ENCODE measurements at places on chromosomes 12 and 14.

GRCh38 chr12:56931474-56931978, 2.7 kb downstream of the SDR9C7 start:
- DNase-seq, result no peak

GRCh38 chr12:66319266-66319954, 17.1 kb downstream of the HELB start:
- no peak for DNase-seq

- no peak for DNase-seq
Observed at GRCh38 chr14:93220509-93220908, 13.5 kb downstream of the UBR7 start.

DNA sequence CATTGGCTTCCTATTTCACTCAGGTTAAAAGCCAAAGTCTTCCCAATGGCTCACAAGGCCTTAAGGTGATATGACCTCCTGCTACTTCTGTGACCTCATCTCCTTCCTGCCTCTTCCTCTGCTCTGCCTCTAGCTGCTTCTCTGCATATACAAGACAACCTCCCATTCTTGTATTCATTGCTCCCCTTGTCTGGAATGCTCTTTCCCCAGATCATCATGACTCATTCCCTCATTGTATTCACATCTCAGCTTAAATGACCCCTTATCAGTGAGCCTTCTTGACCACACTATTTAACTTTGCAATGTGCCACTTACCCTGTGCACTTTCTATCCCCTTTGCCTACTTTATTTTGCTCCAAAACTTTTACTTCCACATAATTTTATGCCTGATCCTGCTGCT, 90.2 kb downstream of the PPP1R12A start:
- DNase-seq, result peak; percentile 73

DNA sequence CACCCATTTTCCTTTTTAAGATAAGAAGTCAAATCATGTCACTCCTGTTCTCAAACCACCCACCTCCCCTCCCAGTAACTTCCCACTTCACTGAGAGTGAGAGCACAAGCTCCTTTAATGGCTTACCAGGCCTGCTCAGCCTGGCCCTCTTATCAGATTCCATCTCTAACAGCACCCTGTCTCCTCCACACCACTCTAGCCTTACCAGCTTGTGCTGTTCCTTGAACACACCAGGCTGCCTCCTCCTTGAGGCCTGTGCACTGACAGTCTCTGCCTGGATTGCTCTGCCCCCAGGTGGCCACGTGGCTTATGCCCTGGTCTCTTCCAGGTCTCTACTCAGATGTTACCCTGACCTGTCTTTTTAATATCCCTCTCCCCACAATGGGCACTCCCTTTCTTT, 40.1 kb upstream of the EVL start:
- peak; percentile 23 for DNase-seq

DNA sequence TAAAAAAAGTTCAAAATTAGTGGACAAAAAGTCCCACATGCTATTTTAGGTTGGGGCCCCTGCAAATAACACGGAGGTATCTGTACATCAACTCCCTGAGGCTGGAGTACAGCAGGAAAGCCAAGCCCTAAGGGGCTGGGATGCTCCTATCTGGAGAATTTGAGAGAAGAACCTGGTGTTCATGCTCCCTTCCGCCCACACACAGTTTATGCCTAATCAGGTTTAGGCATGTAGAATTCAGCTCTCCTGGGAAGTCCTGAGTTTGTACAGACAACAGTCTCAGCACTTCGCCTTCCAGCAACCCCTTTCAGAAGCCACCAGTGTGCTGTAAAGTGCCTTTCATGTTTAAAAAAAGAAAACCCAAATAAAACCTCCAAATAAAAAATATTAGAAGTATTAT, 237.3 kb upstream of the GRIP1 start:
- DNase-seq, result no peak

GRCh38 chr12:52687497-52688385, 7.5 kb upstream of the KRT1 start:
- DNase-seq, result no peak

DNA sequence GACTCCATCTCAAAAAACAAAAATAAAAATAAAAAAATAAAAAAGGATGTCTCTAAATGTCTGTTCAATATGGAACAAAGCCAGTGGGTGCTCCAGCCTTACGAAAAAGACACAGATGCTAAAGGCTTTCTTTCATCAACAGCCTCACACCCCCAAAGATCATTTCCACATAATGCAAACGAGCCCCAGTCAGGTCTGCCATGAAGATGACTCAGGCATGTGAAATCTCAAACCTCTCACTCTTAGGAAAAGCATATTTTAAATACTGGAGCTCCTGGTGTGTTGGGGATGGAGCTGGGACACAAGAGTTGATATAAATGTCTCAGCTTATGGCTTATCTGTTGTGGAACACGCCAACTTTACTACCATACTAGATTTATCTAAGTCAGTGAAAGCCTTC, 49.9 kb upstream of the PLXNC1 start:
- DNase-seq, result peak; percentile 17

- DNase-seq, result no peak
Observed at GRCh38 chr14:96272777-96273473, 16.9 kb downstream of the BDKRB1 start.

- no peak for DNase-seq
Observed at GRCh38 chr12:44876544-44877410, 662 bp upstream of the NELL2 start.

DNA sequence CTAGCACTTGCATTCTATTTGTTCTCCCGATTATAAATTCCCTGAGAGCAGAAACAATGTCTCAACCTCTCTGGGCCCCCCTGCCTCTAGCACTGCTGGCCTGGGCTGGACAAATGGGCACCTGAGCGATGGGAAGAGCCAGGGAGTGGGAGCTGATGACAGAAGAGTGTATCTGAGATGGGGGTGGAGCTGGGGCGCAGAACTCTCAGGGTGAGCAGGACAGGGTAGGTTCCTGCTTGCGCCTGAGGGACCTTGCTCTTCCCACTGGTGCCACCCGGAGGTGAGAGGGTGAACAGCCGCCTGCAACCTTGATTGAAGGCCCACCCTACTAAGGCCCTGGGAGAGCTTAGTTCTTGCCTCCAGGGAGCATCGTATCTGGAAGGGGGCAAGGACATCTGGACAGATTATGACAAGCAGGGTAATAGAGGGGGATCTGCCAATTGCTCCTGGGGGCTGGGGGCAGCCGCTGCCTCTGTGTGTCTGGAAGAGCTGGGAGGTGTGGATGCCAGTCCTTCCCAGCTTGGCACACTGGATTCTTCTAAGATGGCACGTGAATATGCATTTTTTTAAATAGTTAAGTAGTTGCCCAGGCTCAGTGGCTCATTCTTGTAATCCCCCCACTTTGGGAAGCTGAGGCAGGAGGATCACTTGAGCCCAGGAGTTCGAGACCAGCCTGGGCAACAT, 43.0 kb upstream of the TSPAN9 start:
- DNase-seq, result peak; percentile 62

- DNase-seq, result no peak
Observed at GRCh38 chr14:79334272-79334671, 877.0 kb downstream of the DIO2 start.

GRCh38 chr14:49786315-49786714, 18.4 kb downstream of the KLHDC2 start:
- no peak for DNase-seq

DNA sequence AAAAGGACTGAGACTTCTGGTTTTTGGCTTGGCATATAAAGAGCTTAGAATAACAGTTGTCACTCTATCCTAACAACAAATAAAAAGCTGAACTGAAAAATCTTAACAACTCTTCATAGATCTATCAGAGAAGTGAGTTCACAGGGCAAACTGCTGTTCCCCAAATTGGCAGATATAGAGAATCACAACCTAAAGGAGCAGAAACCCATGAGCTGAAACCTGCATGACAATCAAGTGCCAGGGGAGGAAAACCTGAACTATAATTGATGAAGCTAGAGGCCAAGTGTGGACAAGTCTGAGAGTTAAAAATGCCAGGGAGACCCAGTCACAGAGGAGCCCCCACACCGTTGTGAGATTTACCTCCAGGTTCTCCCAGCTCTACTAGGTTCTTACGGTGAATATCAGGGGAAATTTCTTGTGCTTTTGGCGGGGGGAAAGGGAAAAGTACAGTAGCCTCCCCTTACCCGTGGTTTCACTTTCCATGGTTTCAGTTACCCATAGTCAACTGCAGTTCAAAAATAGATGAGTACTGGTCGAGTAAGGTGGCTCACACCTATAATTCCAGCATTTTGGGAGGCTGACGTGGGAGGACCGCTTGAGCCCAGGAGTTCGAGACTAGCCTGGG, 53.9 kb downstream of the ATF7 start:
- DNase-seq, result no peak

DNA sequence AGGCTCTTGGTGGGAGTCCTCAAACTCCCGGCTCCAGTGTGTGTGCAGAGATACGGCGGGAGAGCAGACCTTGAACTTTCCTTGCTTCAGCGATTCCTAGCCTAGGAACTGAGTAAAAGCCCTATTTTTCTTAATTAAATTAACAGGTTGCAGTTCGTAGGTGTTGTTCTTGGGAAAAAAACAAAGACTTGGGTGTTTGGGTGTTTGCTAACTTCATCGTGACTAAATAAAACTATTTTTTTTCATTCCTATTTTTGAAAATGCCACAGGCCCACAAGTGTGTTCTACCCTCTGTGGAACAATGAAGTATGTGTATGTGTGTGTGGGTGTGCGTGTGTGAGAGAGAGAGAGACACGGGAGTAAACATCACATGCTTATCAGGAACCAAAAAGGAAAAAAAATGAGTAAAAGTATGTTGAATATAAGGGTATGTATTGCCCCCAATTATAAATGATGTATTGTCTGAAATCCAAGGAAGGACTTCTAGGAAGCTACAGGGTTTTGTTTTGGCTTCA, 651 bp downstream of the TMEM117 start:
- DNase-seq, result no peak

DNA sequence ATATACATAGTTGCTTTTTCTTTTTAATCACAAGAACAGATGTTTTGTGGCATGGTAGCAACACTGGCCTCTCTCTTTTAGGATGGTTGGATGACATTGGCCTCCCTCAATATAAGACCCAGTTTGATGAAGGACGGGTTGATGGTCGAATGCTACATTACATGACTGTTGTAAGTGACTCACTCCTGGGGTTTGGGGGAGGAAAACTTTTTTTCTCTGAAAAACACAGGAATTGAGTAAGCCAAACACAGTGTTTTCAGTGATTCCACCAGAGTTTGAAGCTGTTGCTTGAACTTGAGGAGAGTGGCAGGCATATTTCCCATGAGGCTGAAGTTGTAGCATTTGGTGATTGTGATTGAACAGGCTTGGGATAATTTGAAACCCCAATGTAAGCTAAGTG, 13.7 kb upstream of the REP15 start:
- DNase-seq, result no peak

GRCh38 chr14:44041700-44042099, 465.4 kb downstream of the FSCB start:
- no peak for DNase-seq

GRCh38 chr12:58363971-58364370, 422.6 kb downstream of the ATP23 start:
- DNase-seq, result no peak

DNA sequence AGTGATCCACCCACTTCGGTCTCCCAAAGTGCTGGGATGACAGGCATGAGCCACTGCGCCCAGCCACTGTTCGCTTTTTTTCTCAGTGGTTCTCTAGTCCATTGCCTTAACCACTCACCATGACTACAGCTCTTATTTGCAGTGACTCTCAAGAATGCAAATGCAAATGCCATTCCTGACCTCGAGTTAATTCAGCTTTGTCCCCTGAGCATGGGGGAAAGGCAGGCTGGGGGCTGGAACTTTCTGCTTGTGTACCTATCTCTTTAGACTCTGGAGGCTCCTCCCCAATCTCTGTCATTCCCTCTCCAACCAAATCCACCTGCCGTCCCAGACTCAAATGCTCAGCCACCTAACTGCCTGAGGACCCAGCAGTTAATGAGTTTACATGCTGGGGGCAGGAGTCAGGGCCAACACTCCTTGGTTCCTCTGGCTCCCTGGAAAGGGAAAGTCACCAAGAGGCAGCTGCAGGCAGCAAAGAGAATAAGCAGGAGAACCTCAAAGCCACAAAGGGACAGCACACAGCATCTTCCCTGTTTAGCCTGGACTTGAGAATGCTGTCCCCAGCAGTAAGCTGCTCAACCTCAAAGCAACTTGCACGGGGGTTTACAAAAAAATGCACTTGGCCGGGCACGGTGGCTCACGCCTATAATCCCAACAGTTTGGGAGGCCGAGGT, 5.3 kb upstream of the HNF1A start:
- DNase-seq, result no peak

- DNase-seq, result no peak
Observed at GRCh38 chr12:101064721-101065120, 145.3 kb downstream of the SLC5A8 start.

- no peak for DNase-seq
Observed at GRCh38 chr14:36617824-36618223, 35.4 kb upstream of the NKX2-8 start.

DNA sequence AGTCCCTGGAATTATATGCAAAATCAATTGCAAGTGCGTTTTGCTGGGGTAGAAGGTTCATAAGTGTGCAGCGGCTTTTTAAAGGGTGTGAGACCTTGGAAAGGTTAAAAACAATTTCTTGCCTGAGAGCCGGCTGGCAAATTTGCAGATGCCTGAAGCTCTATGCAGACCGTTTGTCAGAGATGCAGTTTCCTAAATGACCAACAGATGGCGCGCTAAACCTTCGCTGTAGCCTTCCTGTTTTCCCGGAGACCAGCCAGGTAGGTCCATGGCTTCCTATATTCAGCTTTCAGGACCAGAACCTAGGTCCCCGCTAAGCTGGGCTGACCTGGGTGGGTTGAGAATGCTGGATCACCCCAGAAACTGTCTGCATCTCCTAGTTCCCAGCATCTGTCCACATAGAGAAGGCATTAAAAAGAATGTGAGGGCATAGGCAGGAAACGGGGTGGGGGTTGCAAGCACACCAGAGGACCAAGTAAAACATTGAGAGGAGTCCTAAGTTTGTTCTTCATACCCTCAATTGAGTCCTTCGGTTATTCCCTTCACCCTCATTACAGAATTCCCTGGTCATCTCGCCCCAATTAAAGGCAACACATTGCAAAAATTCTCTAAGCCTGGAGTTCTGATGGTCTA, 5.7 kb upstream of the NOS1 start:
- peak; percentile 58 for DNase-seq

DNA sequence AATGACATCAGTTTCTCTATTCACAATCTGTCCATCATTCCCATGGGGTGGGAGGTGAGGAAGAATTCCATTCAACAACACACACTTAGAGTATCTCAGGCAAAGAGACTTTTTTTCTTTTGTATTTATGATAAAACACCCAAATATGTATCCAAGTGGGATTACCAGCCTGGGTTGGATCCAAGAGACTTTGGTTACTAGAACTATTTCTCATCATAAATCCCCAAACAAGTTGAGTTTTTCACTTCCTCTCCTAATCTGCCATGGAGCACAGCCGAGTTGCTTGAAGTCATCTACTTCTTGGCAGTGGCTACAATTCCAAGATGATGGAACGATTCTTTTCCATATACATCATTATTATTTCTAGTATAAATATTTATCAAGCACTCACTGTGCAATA, 209.2 kb upstream of the HMGA2 start:
- DNase-seq, result no peak

GRCh38 chr12:1519642-1520041, 74.7 kb downstream of the FBXL14 start:
- no peak for DNase-seq

GRCh38 chr12:48925304-48926011, at the start of gene FKBP11:
Gene FKBP11, minus strand, starts transcription at chr12:48925492. Its CDS starts 64 bp downstream, at chr12:48925428.
- DNase-seq, result no peak

Data from SW 1271 (cell line).